Liver (tissue), 10 donors: ENCODE measurements at places on chromosomes 6 and 20.

- no peak for DNase-seq
Measured at GRCh38 chr20:3701061-3701998, 11.1 kb downstream of the SIGLEC1 start.

- no peak for DNase-seq
Measured at GRCh38 chr6:56977192-56977591, 22.3 kb downstream of the BEND6 start.

DNA sequence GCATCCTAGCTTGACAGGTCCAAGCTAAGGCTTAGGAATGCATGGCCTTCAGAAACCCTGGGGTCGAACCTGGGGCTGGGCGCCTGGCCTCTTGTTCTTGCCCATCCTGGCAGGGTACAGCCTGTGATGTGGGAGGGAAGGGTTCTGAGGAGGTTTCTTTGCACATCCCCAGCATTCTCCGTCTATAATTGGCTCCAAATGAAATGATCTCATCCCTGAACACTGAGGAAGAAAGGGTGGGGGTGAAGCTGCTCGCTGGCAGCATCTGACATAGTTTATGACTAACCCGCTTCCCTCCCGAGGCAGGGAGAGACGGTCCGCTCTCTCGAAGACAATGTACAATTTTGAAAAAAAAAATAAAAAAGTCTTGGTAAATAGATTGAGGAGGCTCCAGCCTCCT lies 67.1 kb upstream of the ZNFX1 start:
- DNase-seq: no peak

DNA sequence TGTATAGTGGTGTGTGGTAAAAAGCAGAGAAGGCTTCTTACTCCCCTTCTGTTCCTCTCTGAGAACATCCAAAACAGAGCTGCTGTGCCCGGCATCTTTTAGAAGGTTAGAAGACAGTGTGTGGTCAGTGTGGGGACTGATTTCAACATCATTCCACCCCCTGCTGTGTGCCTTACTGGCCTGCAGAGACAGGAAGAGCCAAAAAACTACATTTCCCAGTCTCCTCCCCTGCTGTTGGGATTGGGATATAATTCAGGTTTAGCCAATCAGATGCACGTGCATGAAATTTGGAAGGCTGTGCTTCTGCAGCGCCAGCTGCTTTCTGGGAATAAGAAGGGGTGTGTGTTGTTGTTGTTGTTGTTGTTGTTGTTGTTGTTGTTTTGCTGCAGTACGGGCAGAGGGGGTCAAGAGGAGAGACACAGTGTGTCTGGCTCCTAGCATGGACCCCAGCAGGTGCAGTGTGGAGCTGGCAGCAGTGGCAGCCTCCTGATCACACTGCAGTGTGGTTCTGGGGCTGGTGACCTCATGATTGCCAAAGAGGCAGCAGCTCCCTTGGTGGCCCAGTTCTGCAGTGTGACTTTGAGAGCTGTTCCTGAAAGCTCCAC lies 74.7 kb downstream of the MRPL14 start:
- no peak for DNase-seq

GRCh38 chr6:13428583-13429405 lies 58.6 kb downstream of the GFOD1 start:
- DNase-seq: no peak

DNA sequence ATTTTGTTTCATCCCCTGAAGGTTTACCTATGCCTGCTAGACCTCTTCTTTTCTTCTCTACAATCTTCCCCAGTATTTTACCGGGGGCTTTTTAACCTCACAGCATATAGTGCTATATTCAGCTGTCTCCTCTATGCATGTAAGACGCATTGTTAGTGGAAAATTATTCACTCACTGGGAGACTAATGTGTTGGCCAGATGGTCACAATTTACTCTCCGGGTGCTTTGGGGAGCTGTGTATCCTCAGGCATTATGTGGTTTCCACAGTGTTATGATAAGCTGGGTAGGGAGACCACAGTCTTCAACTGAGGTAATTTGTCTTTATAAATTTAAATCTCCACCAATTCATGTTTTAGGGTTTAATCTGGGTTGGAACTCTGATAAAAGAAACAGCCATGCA lies 553.8 kb upstream of the PTCHD4 start:
- DNase-seq: no peak

DNA sequence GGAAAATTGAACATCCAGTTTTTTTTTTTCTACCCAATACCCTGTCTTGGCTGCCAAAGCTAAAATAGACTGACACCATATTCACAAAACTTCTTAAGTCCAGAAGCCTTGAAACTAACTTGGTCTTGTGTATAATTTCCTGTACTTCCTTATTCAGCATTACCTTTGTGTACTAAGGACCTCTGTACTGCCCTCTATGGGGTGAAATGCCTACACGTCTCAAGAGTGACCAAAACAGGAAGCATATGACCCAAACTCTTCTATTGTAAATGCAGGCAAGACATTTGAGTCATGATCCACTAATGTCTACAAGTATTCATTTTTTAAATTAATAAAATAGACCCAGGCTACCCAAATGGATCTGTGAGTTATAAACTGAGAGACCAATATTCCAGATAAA lies 50.4 kb downstream of the HMGCLL1 start:
- DNase-seq: no peak

DNA sequence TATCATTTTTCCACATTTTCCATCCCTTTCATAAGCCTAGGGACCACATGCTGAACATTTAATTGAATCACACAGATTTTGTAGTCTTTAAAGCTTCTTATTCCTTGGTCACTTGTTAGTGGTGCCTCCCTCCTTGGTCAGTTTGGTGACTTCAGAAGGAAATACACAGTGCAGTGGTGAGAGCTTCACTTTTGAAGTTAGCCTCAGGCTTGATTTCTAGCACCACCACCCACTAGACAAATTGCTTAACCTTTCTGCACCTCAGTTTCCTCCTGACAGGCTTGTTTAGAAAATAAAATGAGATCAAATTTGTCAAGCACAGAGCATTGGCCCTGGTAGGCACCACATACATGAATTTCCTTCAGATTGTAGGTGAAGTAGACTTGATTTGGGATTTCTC lies 91.7 kb downstream of the FOXO3 start:
- no peak for DNase-seq

DNA sequence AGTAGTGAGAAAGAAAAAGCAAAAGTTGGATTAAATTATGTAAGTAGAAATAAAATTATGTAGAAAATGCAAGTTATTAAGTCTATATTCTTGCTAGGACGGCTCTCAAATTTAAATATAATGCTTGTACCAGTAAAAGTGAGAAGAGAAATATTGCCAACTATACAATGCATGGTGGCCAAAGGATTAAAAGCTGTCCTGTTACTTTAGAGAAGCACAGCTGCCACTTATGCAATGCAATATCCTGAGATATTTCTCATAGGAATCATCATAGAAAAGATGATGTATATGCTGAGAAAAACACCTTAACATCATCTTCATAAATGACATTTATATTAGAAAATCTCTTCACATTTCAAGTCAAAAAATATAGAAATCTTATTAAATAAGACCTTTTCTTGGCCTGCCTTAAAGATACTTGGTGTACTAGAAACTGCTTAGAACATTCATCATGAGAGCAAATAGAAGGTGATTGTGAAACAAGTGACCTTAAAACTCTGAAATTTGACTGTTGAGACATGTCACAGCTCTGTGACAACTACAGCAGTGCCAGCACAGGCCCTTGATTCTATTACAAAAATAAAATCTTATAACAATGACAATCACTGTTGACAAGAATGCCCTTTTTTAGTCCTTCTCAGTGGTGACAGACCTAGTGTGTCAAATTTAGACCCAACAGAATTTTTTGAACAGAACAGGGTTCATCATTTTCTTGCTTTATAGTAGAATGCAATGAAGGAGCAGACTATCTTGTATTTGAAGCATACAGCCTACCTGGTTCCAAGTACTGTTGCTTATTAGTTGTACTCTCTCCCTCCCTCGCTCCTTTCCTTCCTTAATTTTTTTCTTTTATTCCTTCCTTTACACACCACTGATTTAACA lies 173.1 kb downstream of the CLVS2 start:
- DNase-seq: no peak

- no peak for DNase-seq
Measured at GRCh38 chr20:57317789-57318371, 11.7 kb upstream of the SPO11 start.

DNA sequence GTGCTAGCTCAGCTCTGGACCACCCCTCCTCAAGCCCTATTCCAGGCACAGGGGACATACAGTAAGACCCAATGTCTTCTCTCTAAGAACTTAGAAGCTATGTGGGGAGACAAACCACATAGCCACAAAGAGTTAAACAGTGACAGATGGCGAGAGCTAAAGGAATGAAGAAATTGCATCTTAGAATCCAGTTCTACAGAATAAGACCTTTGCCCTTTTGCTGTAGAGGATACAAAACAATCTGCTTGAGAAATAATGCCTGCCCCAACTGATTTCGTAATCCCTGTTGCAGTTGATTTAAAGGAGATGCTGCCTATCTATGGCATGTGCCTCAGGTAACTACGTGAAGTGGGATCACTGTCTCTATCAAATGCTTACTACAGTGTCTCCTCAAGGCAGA lies 31.2 kb downstream of the TNFRSF21 start:
- DNase-seq: no peak
